ENCODE measurements at places on chromosomes 3 and 15. TPM values are rescaled to one million over a fixed set of nuclear protein-coding genes. Genes with fewer than 3 reads are reported as not detected.

- DNase-seq = no peak
Observed at GRCh38 chr3:17088602-17089313, 204.0 kb downstream of the PLCL2 start.

DNA sequence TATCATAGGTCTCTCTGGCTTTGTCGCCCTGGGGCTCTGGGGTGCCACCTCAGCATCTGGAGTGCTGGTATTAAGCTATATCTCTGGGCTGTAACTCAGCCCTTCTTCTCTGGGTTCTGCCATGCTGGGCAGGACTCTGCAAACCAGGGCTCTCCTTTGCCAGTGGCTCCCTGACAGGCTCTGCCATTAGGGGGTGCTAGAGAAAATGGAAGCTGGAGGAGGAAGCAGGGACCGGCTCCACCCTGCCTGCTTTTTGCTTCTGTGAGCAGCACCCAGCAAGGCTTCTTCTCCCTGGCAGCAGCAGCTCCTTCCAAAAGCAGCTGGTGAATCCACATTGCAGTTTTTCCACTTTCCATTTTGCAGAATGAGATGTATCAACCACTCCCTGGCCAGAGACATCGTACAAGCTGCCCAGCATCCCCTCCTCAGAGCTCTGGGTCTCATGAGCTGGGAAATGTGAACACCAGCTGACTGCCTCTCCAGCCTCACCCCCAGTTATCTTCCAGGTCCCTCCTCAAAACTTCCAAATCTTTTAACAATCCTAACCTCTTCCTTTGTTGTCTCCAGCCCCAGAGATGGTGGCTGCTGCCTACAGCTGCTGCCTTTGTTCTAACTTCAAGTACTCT lies 165.0 kb downstream of the ABHD5 start:
- DNase-seq = peak; percentile 63

- DNase-seq = no peak
Observed at GRCh38 chr3:139430493-139430892, 41.0 kb upstream of the COPB2 start.

DNA sequence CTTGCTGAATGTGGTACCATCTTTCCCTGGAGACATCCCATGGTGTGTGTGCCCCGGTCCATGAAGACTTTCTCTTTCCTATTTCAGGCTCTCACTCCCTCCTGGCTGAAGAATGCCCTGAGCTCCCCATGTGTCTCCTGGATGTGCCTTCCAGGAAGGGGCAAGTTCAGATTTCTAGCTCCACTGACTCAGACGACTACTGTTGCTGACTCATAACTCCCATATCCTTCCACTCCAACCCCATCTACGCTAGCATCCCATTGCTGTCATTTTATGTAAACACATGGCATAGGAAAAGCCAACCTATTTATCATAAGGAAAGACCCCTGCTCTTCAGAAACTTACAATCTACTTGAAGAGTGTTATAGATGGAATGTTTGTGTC lies 95.0 kb downstream of the ADCY5 start:
- DNase-seq = no peak

GRCh38 chr3:108201258-108201657 lies 21.0 kb downstream of the IFT57 start:
- DNase-seq = no peak

GRCh38 chr3:25515171-25515570 lies 87.1 kb downstream of the RARB start:
- DNase-seq = no peak

- DNase-seq = no peak
Observed at GRCh38 chr3:51618496-51618895, 52.6 kb upstream of the TEX264 start.

DNA sequence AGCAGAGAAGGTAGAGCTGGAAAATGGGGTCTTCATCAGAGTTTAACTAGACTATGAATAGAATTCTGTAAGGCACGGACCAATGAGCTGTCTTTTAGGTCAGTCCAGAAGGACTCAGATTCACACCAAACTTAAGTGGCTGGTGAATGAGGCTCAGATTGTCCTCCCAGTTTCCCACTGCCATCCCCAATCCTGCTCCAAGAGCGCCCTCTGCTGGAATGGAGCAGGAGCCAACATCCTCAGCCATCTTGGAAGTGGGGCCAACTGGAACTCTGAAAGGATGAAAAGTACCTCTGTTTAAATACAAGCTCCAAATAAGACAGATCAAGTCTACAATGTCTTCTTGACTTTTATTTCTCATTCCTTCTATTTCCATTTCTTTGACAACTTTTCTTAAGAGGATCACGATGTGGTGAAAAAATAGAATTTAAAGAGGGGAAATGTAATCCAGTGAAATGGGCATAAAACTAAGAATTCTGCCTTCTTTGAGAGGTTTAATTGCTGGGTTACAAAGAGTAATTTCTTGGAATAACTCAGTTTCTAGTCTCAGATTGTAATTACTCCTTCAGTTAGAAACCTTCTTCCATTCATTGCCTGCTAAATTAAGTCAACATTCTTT lies 217.1 kb upstream of the TPRG1 start:
- DNase-seq = peak; percentile 71

SOX2 gene
- 0.42 TPM for total RNA-seq

GDPGP1 gene
- total RNA-seq = 22.3 TPM

SEC61A1 gene
- 142 TPM for total RNA-seq

TICRR gene
- 4.4 TPM for total RNA-seq
